ENCODE measurements at places on chromosomes 3 and 15. TPM values are rescaled to one million over a fixed set of nuclear protein-coding genes. Genes with fewer than 3 reads are reported as not detected.

Gene ZNF620
- total RNA-seq: 0.63 TPM

Gene PPP1R14D
- not detected for total RNA-seq

Gene GUCA1C
- total RNA-seq: not detected

Gene IL5RA
- 4.4 TPM for total RNA-seq

Gene AHSG
- not detected for total RNA-seq

Gene MYZAP
- total RNA-seq: 5.1 TPM

Gene FOXL2
- total RNA-seq: not detected

Gene SAMMSON
- not detected for total RNA-seq

Gene PRR20G
- not detected for total RNA-seq

Gene SEMA6D
- total RNA-seq: under 0.01 TPM

Gene CDCP1
- 0.31 TPM for total RNA-seq

Gene SLC24A5
- total RNA-seq: under 0.01 TPM

Gene THRB
- total RNA-seq: 0.94 TPM

Gene GHRL
- total RNA-seq: 0.42 TPM

Gene ACKR4
- 0.31 TPM for total RNA-seq

Gene RLBP1
- total RNA-seq: not detected

Gene PPP2R3A
- total RNA-seq: 0.52 TPM

Gene ITGA11
- total RNA-seq: under 0.01 TPM

Gene TUSC7
- total RNA-seq: not detected

Gene NPAP1
- total RNA-seq: not detected

Gene RCCD1
- 1.3 TPM for total RNA-seq

Gene FGD5
- 0.10 TPM for total RNA-seq

Gene CCNB2
- total RNA-seq: 0.42 TPM

Gene MRAS
- 5.8 TPM for total RNA-seq

Gene NANOGP8
- total RNA-seq: 0.21 TPM

Gene MESP2
- total RNA-seq: not detected

Gene NTRK3
- under 0.01 TPM for total RNA-seq

Gene PLCD1
- 18.1 TPM for total RNA-seq

Gene SHC4
- total RNA-seq: 0.10 TPM

Gene TPRA1
- total RNA-seq: 9.3 TPM

Gene ADIPOQ
- under 0.01 TPM for total RNA-seq

Gene ALG1L2
- total RNA-seq: not detected

Gene GPR15
- total RNA-seq: 40.1 TPM

Gene LSMEM2
- total RNA-seq: not detected

Gene VWA5B2
- total RNA-seq: under 0.01 TPM

Gene GOLGA8S
- total RNA-seq: 0.10 TPM

Gene FOXB1
- total RNA-seq: 0.10 TPM

Gene CCR3
- total RNA-seq: 0.52 TPM

Gene GABRB3
- total RNA-seq: 0.10 TPM

Gene CPN2
- total RNA-seq: not detected

Gene WDR93
- total RNA-seq: not detected

Gene SCAANT1
- not detected for total RNA-seq

Gene CPB1
- total RNA-seq: not detected

Gene CHDH
- total RNA-seq: under 0.01 TPM

Gene SLC35G2
- total RNA-seq: 0.21 TPM

Gene NBEAL2
- total RNA-seq: 62.7 TPM

Gene IQCH
- total RNA-seq: 0.42 TPM

Gene CYP11A1
- total RNA-seq: 0.42 TPM

Gene GPR62
- total RNA-seq: 0.10 TPM

Gene MITF
- total RNA-seq: 2.1 TPM

Gene SLC22A14
- 0.10 TPM for total RNA-seq

Gene LRTM1
- total RNA-seq: not detected

Gene SLC28A2
- total RNA-seq: not detected

Gene CDHR4
- total RNA-seq: not detected

Gene STARD9
- total RNA-seq: 4.0 TPM

Gene LYZL4
- not detected for total RNA-seq
